ENCODE measurements at places on chromosomes 1 and 21.

- DNase-seq = peak; percentile 69
Observed at GRCh38 chr1:160623227-160623633, 23.6 kb downstream of the SLAMF1 start.

DNA sequence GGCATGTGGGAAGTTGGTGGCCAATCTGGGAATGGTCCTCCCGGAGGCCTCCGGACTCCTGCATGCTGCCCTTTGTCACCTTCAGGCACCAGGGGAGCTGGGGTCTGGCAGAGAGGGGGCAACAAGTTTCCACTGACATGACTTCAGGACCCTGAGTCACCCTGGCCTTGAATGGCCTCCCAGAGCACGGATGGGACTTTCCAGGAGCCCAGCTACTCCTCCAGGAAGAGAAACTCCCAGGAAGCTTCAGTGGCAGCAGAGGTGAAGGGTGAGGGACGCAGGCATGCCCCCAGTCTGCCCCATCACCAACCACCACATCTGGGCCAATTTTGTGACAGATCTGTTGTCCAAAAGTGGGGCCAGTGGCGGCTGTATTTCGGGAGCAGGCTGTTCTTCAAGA is 55.9 kb upstream of the WASF2 start:
- no peak for DNase-seq

- no peak for DNase-seq
Observed at GRCh38 chr21:38800046-38800758, 5.5 kb upstream of the ETS2 start.

DNA sequence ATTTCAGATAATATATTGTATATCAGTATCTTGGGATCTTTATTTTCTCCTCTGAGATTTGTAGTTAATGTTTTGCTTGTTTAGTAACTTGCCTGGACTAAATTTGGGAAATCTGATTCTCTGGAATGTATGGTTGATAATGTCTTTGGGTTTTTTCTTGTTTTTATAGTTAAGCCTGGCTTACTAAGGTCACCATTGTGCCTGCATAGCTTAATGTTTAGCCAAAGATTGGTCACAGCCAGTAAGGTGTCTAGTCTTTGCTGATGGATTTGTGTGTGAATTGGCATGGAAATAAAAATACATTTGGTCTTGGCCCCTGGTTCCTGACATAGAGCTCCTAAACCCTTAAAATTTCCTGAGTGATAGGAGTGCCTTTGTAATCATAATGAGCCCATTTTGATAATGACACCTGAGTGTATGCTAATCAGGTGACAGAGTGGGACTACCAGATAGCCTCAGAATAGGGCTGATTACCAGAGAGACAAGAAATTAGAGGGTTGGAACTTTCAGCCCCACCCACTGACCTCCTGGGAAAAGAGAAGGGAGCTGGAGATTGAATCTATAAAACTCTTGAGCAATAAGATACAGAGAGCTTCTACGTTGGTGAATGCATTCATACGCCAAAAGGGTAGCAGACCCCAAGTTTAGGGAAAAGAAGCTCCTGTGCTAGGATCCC is 47.9 kb upstream of the NUF2 start:
- DNase-seq = no peak

- peak; percentile 6 for DNase-seq
Observed at GRCh38 chr1:242828199-242828598, 303.7 kb upstream of the PLD5 start.

- DNase-seq = no peak
Observed at GRCh38 chr1:78171736-78172590, 126.2 kb downstream of the GIPC2 start.

GRCh38 chr21:25913479-25913878 is 178.7 kb downstream of the GABPA start:
- DNase-seq = peak; percentile 40

DNA sequence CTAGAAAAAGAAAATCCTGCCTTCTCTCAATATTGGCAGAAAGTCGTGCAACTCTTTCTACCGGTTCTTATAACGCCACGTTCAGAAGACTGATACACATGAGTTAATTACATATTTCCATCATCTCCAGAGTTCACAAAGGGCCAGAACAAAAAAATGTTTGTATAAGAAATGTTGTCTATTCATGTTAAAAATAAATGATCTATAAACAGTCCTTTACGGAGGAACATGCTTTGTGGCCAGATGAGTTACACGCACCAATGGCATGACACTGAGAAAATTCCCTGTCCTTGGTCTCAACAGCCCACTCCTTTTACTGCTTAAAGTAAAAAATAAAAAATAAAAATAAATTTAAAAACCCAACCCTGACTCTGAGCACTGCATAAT is 29.5 kb downstream of the C2CD2 start:
- DNase-seq = no peak

DNA sequence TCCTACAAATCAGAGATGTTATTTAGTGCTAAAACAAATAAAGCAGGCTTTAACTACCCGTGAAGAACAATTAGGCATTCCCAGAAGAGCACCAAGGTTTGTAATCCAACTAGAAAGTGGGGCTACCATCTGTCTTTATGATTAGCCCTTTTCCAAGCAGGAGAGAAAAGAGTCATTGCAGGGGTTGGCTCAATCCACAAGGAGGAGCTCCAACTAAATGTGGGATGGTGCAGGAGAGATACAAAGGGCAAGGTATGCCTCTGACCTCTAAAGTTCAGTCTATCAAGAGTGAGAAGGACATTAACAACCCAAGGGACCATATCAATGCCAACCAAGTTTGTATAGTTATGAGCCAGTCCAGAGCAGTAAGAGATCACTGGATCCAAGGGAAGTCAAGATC is 382.7 kb upstream of the DUSP10 start:
- DNase-seq = no peak

GRCh38 chr1:16119926-16120325 is 35.9 kb downstream of the EPHA2 start:
- DNase-seq = no peak

DNA sequence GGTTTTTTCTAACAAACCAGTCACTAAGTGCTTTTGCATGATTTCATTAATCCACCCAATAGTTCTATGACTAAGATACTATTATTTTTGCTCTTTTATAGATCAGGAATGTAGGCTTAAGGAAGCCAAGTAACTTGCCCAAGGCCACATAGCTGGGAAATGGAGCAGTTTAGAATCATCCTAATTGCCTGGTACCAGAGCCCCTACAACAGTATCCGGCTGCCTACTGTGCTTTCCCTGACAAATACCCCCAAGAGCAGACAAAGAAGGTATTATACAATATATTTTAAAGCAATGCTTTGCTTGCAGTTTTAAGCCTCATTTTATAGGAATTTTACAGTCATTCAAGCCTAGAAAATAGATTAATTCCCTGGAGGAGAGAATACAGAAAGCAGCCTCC is 45.5 kb upstream of the RASAL2 start:
- DNase-seq = no peak

GRCh38 chr1:227092069-227092468 is 152.0 kb downstream of the COQ8A start:
- no peak for DNase-seq

DNA sequence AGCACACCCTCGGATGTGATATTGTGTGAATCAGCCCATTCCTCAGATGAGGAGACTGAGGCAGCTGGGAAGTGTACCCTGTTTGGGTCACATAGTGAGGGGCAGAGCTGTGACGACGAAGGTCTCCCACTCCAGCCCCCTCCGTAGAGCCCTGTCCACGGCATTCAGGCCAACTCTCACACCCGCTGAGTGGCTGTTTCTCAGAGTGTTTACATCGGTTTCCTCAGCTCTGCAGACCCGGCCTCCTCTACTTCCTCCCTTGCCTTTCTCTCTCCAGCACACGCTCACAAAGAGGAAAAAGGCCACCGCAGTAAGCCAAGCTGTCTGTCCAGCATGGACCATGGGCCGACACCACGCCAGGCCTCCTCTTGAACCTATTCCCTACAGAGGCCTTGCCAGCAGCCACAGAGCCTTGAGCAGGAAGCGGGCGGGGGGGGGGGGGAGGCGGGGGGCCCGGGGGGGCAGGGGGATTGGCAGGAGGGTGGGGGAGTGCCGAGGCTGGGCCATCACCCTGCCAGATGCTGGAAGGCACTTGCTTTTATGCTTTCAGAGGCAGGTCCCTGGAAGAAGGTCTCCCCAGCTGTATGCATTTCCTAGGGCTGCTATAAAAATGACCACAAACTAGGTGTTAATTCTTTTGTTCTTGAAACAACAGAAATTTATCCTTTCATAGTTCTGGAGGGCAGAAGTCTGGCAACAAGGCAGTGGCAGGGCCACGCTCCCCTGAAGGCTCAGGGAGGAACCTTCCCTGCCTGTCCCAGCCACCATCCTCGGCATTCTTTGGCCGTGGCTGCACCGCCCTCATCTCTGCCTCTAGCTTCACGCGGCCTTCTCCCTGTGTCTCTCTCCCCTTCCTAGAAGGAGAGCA is 178.4 kb downstream of the PSMG1 start:
- no peak for DNase-seq

DNA sequence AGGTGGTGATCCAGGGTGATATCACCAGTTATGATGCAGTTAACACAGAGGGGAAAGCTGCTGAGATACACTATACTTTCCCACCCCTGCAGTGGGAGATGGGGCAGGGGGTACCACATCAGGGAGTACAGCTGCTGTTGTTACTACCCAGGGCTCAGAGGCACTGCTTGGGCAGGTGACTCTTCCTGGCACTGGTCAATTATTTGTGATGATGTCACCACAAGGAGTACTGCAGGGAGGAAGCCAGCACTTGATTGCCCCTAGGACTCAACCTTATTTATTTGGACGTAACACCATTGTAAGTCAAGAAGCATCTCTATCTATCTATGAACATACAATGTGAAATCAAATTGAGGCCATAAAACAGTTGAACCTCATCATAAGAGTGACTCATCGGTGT is 10.1 kb downstream of the IFNAR1 start:
- DNase-seq = no peak

- no peak for DNase-seq
Observed at GRCh38 chr1:153534226-153534924, 1.4 kb downstream of the S100A6 start.

DNA sequence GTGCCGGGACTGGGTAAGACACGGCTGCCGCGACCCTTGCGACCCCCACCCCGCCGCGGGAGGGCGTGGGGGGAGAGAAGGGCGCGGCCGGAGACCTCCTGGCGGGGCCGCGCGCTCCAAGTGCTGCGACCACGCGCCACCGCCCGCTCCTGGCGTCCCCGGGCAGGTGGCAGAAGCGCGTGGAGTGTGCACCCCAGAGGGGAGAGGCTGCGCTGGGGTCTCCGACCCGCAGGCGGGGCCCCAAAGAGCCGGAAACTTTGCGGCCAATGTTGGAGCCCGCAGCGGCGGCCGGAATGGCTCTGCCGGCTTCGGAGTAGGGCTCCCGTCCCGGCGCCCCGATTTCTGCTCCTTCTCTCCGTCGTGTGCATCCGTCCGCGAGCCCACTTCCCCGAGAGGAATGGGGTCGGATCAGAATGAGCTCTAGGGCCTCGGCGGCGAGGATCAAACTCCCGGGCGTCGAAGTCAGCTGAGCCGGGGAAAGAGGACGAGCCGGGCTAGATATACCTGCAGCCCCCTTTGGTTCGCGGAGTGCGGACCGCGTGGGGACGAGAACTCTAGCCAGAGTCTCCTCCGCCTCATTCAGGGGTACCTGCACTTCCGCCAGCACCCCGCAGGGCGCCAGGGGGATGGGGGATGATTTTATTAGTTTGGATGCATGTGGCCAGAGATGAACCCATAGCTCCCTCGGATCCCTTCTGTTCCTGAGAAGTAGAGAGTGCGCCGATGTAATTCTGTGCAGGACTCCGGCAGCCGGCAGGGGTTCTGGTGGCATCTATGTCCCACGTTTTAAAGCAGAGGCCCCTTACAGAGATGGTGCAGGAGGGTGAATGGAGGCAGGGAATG is 751 bp downstream of the STUM start:
- DNase-seq = no peak

DNA sequence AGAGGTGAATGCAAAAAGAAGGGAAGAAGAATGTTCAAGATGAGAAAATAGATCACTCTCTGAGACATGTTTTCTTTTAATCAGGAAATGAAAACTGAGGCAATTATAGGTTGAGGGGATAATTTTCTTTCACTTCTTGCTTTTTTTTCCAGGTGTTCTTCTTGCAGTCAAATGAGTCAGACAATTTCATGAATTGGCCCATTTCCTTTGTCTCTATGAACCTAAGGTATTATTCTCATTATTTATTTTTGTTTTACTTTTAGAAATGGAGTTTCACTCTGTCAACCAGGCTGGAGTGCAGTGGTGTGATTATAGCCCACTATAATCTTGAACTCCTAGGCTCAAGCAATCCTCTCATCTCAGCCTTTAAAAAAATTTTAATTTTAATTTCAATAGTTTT is 3.5 kb upstream of the VASH2 start:
- peak; percentile 45 for DNase-seq

DNA sequence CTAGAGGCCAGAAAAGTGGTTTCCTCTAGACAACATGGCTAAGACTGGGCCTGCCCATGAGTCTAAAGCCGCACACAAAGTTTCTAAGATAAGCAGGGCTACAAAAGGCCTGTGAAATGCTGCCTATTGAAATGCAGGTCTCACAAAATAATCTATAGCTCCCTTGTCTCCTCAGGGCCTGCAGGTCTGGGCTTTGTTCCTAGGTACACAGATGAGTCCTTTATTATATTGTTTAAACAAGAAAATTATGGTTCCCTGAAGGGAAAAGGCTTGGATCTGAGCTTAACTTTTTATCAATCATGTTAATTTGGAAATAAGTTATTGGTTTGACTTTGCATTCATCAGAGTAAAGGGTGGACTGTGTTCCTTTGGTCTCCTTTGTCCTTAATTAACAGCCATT is 413.4 kb upstream of the BEND5 start:
- no peak for DNase-seq

DNA sequence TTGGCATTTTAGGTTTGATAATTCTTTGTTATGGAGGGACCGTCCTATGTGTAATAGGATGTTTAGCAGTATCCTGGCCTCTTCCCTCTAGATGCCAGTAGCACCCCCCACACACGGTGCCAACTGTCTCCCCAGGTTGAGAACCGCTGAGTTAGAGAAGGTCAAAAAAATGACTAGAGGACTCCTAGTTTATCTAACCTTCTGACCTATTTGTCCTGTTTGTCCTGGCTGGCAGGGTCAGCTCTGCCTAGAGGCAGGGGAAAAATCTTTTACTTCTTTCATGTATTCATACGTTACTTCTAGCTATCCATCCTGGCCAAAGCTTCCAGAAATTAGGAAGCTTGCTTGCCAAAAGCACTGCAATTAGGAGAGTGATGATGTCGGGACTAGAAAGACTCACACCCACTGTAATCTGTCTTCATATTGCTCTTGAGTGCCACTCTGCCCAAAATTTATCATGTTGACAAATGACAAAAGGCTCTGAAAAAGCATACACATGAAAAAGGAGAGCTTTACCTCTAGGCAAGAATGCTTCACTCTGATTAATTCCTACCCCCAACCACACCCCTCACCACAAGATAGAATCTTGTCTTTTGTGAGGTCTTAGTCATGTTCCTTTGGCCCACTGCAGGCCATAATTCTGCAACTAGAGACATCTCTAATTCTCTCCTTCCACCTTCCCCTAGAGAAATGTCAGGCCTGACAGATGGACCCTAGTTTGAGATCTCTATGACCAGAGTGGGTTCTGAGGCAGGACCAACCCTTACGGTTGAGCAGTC is 14.4 kb upstream of the AKR1A1 start:
- no peak for DNase-seq

GRCh38 chr1:193368302-193368701 is 181.9 kb upstream of the B3GALT2 start:
- peak; percentile 4 for DNase-seq
